ENCODE measurements at places on chromosomes 6 and 20.
A peak's percentile ranks its signal among the peaks of the same experiment; 100 is the strongest.

DNA sequence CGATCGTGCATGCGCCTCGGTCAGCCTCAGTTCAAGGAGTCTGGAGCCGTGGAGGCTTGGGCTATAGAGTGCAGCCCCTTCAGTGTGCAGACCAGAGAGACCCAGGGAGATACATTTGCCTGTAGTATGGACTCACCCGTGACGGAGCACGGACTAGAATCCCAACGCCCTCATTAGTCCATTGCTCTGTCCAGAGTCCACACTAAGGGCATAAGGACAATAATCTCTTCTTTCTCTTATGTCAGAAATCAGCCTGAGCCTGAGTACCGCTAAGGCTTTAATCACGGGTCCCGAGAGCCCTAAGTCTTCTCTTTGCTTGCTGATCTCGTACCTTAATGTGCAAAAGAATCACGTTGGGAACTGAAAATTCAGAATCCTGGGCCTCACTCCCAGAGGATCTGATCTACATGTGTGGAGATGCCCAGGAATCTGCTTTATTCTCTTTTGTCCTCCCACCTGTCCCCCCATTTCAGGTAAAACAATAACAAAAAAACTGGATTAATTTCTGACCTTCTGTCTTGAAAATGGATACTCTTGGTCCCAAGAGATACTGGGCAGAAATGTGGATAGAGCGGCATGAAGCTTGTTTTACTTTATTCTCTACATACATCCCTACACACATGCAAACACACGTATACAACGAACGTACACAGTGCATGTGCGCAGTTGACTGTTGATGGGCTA lies 671 bp downstream of the BPHL start:
- no peak for DNase-seq

DNA sequence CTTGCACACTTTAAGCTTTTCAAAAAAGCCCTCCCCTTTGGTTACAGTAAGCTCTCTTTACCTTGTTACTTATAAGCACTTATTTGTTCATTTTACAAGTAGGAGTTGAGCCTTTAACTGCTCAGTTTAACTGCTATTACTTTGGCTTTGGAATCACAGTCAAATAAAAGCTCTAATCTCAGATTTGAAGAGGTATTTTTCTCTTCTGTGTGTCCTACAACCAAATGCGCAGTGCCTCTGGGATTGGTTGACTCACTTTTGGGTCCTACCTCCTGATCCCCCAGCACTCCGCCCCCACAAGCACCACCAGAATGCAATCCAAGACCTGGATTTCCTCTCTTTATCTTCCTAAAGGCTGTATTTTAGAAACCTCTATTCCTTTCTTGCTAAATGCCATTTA lies 2.5 kb downstream of the NCOA7 start:
- no peak for DNase-seq

GRCh38 chr6:35775031-35775430 lies 1.4 kb upstream of the CLPSL2 start:
- DNase-seq = no peak

- DNase-seq = no peak
These were observed 531.7 kb downstream of the TFAP2B start for GRCh38 chr6:51350308-51350904.

DNA sequence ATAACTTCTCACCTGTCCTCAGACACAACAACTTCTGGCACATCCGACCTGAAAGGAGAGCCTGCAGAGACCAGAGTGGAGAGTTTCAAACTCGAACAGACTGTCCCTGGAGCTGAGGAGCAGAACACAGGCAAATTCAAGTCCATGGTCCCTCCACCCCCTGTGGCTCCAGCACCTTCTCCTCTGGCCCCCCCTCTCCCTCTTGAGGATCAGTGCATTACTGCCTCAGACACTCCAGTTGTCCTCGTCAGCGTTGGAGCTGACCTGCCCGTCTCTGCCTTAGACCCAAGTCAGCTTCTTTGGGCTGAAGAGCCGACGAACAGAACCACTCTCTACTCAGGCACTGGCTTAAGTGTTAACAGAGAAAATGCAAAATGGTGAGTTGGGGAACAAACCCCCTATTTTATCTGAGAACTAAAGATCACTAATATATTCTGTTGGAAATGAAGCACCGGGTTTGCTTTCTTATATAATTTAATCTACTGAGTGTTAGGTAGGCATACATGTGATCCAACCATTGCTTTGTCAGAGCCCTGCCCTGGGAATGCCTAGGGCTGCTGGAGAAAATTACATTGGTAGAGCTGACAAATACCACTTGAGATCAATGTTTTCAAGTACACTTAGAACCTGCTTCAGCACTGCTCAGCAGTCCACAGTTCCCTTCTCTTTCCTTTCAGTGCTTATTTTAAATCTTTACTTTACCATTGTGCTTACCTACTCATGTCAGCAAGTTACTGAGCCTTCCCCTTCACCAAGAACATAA lies 77.5 kb upstream of the LTV1 start:
- no peak for DNase-seq

GRCh38 chr6:165632194-165632593 lies 30.8 kb downstream of the PDE10A start:
- DNase-seq = no peak

DNA sequence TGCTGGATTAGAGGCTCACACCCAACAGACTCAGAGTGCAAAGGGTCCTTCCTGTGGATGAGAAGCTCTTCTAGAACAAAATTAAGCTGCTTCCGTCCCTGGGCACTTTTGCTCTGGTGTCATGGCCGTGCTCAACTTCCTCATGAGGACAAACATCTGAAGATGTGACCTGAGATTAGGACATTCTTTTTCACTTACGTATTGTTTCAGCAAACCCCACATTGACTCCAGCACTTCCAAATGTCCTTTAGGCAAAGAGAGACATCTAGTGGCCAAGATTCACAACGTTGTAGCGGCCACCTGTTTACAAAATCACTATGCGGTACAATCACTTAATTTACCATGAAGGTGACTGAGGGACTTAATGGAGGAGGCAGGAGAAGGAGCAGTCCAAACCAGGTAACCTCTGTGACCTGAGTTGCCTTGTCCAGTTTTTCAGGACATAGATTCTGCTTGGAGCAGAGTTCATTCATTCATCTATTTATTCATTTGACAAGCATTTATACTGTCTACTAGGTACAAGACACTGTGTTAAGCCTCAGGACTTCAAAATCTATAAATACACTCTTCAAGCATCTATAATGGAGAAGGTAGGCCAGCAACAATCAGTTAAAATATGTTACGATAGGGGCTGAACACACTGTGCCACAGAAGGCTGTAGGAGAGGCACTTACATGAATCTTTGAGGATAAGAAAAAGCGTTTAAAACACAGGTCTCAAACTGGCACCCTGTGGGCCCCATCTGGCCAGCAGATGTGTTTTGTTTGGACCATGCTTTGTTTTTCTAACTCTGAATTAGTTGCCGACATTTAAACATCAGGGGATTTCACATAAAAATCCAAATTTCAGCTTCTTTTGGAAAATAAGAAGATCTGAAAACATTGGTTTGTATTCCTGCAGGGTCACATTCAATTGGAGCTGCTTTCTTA lies 5.6 kb upstream of the ADGRF1 start:
- peak; percentile 29 for DNase-seq

DNA sequence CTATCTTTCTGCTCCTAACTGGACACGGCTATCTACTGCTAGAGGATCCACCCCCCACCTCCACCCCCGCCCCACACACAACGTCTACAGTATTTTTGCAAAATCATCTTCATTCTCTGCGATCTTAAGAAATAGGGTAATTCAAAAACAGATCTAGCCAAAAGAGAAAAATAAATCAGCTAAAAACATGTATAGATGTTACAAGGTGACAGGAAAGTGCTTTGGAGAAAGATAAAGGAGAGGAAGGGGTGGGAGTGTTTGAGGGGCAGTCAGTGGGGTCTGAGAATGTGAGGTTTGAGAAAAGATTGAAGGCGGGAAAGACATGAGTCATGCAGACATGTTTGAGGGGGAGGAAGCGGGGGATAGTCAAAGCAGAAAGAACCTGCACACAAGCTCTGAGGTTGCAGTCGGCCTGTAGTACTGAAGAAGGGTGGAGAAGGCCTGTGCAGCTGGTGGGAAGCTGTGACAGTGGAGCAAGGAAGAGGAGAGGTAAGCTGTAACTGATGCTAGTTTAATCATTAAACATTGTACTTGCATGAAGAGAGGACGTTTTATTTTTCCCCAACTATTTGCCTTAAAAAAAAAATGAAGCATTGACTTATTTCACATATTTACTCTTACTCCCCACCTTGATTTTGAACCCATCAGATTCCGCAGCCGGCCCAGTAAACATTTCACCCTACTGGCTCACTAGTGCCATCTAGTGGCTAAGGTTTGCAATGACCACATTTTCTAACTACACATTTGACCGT lies 332.6 kb downstream of the ADGRB3 start:
- DNase-seq = no peak

DNA sequence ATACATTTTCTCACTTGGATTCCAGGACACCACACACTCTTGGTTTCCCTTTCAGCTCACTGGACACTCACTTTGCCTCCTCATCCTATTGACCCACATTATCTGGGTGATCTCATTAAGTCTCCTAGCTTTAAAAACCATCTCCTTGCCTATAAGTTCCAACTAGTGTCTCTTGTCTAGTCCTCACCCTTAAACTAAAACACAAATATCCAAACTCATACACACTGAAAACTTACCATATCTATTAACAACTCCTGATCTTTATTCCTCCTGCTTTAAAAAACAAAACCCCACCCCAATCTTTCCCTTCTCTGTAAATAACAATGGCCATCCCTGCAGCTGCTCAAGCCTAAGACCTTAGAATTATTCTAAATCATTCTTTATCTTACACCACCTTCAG lies 3.5 kb upstream of the SMIM28 start:
- no peak for DNase-seq

DNA sequence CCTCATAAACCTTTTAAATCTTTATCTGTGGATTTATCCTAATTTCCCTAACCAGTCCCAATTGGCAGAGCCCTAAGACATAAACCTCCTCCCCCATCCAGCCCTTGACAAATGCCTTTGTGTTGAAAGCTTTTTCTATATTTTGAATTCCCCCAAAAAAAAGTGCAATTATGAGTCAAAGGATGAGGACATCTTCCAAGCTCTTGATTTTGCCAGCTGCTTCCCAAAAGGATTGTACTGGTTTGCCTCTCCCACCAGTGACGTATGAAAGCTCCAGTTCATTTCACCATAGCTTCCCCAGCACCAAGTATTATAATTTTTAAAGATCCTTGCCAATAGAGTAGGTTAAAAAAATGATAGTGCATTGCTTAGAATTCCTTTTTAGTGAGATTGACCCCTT lies 38.9 kb downstream of the SIRPA start:
- DNase-seq = peak; percentile 82

GRCh38 chr6:163694072-163694471 lies 279.6 kb downstream of the QKI start:
- DNase-seq = no peak

DNA sequence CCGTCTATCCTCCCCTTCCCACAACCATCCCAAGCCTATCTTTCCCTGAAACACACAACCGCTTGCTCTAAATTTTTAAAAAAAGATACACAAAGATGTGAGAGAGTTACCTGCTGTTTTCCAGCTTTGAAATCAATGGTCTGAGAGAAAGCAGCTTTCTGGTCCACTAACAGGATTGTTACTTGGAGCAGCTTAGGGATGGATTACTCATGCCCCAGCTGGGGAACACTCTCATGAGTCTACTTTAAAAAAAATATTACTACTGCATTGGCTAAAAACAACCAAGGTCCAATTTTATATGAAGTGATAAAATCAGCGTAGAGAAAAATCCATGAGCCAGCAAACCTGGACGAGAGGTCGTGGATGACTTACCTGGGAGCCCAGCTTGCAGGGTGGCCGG lies 29.6 kb upstream of the FOXC1 start:
- no peak for DNase-seq

Measured in skeletal muscle cell (primary cell).